Upper lobe of right lung (tissue), 1 donor: ENCODE measurements at places on chromosomes 16 and 17. TPM values are rescaled to one million over a fixed set of nuclear protein-coding genes. Genes with fewer than 3 reads are reported as not detected.

- no peak overlapping the region for H3K27ac ChIP-seq
- DNase-seq = no peak
- H3K4me1 ChIP-seq = no peaks in the 10 kb centered on the region
- peaks cover 12% of the 10 kb centered on the region for H3K27me3 ChIP-seq
Observed at GRCh38 chr17:41064301-41064700, 1.4 kb downstream of the KRTAP2-4 start.

DNA sequence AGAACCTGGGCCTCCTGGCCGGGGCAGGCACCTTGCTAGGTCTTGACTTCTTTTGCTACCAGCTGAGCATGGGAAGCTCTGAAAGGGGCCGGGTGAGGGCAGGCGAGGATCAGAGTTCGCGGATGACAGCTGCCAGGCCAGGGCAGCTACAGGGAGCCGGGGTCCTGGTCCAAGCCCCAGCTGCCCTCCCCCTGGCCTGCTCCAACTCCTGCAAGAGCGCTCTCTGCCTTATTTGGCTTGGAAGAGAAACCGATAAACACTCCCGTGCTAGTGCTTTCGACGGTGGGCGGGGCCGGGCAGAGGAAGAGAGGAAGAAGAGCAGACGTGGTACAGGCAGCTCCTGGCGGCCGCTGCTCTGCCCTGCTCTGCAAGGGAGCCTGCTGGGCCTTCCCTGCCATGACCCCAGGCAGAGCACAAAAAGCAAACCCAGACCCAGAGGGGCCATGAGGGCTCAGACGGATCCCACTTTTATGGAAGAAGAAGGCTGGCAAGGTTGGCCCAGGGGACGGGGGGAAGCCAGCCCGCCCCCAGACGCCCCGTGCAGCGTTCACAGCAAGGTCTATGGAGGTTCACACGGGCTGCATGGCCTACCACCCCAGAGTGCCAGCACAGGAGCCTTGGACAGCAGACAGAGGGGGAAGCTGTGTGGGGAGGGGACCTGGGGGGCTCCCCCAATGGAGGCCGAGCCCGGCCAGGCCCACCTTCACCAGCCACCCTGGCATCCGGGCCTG lies 25.6 kb downstream of the PIEZO1 start:
- no peaks in the 10 kb centered on the region for H3K36me3 ChIP-seq
- H3K4me3 ChIP-seq = no peak overlapping the region
- peak; percentile 84 for DNase-seq

GRCh38 chr16:28845293-28845692 lies 855 bp downstream of the TUFM start:
- no peak for DNase-seq
- H3K36me3 ChIP-seq = peaks cover 42% of the 10 kb centered on the region
- peak overlapping the region; percentile 76 for H3K4me3 ChIP-seq
- H3K27me3 ChIP-seq = no peaks in the 10 kb centered on the region
- peaks cover 16% of the 10 kb centered on the region for H3K4me1 ChIP-seq

- DNase-seq = no peak
- H3K36me3 ChIP-seq = peaks cover 64% of the 10 kb centered on the region
- no peak overlapping the region for H3K4me3 ChIP-seq
- peaks cover 18% of the 10 kb centered on the region for H3K4me1 ChIP-seq
- no peak overlapping the region for H3K27ac ChIP-seq
Observed at GRCh38 chr17:17231621-17232302, 5.2 kb downstream of the FLCN start.

GRCh38 chr17:73524941-73525679 lies 119.1 kb downstream of the SDK2 start:
- H3K4me3 ChIP-seq = no peak overlapping the region
- DNase-seq = no peak
- H3K27ac ChIP-seq = no peak overlapping the region
- H3K36me3 ChIP-seq = no peaks in the 10 kb centered on the region

DNA sequence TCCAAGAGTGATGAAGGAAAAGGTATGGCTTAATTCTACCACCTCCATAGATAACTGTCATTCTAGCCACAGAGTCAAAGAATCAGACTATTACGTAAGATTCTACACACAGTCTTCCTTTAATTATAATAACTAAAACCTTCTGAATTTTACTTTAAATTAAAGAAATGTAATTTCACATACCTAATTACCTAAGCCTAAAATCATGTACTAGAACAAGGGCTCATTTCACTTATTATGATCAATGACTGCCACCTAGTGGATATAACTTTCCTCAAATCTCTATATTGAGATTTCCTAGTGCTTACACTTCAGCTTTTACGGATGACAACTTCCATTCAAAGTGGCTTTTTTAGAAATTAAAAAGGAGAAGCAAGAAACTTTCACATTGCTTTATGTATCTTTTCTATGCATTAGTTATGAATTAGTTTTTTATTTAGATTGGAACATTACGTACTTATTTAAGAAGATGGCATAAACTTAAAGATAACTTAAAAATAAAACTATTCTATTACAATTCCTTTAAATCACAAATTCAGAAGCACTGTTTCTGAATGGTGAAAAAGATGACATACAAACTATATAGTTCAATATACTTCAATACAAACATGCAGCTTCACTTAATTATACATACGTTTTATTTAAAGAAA lies 18.2 kb upstream of the ABCA10 start:
- H3K4me3 ChIP-seq = no peak overlapping the region
- H3K27me3 ChIP-seq = no peaks in the 10 kb centered on the region
- H3K27ac ChIP-seq = no peak overlapping the region
- H3K36me3 ChIP-seq = peaks cover 3% of the 10 kb centered on the region
- no peaks in the 10 kb centered on the region for H3K4me1 ChIP-seq

DNA sequence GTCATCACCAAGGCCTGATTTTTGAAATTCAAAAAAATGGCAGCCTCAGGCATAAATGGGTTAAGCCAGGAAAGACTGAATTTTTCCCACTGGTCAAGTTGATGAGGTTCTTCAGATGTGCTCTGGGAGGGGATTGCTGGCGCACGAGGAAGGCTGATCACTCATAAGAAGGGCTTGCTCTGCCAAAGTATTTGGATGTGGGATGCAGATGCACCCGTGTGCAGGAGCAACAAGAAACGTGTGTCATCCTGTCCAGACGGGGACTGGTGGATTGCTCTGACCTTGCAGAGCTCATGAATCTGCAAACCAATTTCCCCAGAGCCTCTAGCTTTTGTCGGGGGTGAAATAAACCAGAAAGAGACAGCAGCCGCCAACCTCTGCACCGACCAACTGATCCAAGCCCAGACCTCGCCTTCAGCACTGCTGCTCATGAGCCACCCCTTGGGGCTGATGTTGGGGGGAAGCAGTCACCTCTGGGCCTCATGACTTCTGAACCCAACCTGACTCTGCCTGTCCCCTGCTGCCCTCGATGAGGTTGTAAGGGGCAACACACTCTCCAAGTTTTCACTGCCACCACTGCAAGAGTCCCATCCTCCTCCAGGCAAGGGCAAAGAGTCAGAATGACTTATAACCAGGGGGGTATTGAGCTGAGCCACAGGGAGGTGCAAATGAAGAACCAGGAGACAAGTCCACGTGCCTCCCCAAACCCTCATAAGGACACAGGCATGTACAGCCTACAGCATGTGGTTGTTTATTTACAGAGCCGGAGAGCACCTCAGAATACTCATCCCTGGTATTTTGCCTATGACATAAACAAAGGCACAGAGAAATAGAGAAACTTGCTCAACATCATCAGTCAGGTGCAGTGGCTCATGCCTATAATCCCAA lies 452.0 kb downstream of the SOX9 start:
- H3K36me3 ChIP-seq = no peaks in the 10 kb centered on the region
- H3K27me3 ChIP-seq = no peaks in the 10 kb centered on the region
- DNase-seq = no peak
- no peaks in the 10 kb centered on the region for H3K4me1 ChIP-seq
- H3K4me3 ChIP-seq = no peak overlapping the region

DNA sequence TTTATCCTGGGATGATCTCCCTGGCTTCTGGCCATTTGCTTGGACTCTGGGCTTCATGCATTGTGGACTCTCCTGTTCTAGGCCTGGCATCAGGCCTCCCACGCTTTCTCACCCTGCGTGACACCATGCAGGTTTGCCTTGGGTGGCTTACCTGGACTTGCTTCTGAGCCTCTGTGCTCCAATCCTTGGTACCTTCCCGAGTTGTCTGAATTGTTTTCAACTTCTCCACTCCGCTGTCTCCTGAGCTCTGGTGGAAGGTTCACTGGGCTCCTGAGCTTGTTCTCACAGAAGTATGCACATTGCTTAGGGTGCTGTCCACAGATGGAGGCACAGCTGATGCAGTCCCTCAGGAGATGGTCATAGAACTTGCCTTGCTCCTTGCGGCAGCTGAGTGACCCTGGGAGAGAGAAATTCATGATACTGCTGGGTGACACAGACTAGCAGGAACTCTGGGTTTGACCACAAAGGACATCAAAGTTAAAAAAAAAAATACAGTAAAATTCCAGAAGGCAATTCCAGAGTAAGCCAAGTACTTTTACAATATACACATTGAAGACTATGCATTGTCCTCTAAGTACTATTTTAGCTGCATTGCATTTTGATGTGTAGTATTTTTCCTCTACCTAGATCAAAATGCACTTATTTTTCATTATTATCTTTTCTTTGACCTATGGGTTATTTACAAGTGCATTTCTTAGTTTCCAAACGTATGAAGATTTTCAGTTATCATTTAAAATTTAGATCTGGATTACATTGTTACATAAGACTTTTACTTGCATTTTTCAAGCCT lies 23.1 kb downstream of the TNFRSF13B start:
- no peaks in the 10 kb centered on the region for H3K4me1 ChIP-seq
- no peaks in the 10 kb centered on the region for H3K36me3 ChIP-seq
- H3K4me3 ChIP-seq = no peak overlapping the region

DNA sequence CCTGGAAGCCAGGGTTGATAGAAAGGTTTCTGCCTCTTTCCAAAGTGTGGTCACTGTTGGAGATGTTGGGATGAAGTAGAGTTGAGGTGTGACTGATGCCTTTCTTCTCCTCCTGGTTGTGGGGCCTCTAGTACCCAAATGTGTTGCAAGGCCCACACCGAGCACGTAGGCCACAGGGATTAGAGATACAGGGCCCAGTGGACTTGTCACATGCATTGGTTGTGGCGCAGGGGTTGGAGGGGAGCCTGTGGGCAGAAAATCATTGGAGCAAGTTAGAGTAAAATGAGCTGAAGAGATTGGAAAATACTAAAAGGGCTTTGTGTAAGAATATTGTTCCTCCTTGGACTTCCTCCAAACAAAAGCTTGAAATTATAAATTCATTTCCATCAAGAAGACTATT lies 4.6 kb downstream of the KRT33A start:
- H3K27ac ChIP-seq = no peak overlapping the region
- no peaks in the 10 kb centered on the region for H3K27me3 ChIP-seq
- H3K4me3 ChIP-seq = no peak overlapping the region
- no peaks in the 10 kb centered on the region for H3K36me3 ChIP-seq

PSMD12 gene
- total RNA-seq = 43.8 TPM

TBKBP1 gene
- 14.7 TPM for total RNA-seq

HAP1 gene
- 0.58 TPM for total RNA-seq

TRPV3 gene
- total RNA-seq = 0.26 TPM

MT1E gene
- 154 TPM for total RNA-seq
